ENCODE measurements at places on chromosomes 5 and 9.

- no peak for DNase-seq
These were observed 125.6 kb downstream of the PAPPA start for GRCh38 chr9:116279230-116279629.

GRCh38 chr5:137738947-137739346 lies 3.1 kb upstream of the KLHL3 start:
- no peak for DNase-seq

- DNase-seq = no peak
These were observed 45.2 kb downstream of the AHRR start for GRCh38 chr5:366541-367357.

GRCh38 chr9:136060671-136061371 lies 34.3 kb downstream of the NACC2 start:
- DNase-seq = no peak

DNA sequence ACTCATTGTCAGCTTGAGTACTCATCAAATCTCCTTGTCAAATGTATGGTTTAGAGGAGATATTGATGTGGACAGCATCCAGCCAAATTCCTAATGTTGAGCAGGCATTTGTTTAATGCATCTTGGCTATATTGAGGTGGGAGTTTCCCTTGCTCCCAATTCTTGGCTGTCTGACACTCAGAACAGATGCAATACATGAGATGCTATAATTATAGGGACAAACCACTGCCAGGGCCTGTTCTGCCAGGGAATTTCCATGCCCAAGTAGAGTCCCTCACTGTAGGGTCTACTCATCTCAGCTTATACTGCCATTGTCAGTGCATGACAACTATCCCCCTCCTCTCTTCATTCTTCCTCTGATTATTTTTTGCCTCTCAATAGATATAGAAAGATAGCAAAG lies 392.0 kb upstream of the KCNN2 start:
- DNase-seq = no peak

DNA sequence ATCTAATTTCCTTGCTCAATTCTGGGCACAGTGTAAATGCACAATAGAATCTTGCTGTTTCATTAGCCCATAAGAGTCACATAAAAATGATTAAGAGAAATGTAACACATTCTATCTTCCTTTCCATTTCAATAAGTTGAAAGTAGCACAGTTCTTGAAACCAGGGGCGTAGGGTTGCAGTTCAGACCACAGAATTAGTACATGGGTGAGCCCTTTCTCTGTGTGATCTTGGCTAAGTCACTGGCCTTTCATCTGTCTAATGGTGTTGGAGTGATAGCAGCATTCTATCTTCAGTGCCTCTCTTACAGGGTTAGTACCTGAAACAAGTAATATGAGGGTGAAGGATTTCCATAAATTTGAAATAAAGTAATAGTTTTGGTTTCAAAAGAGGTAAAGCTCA lies 445.3 kb upstream of the ZNF462 start:
- DNase-seq = no peak

DNA sequence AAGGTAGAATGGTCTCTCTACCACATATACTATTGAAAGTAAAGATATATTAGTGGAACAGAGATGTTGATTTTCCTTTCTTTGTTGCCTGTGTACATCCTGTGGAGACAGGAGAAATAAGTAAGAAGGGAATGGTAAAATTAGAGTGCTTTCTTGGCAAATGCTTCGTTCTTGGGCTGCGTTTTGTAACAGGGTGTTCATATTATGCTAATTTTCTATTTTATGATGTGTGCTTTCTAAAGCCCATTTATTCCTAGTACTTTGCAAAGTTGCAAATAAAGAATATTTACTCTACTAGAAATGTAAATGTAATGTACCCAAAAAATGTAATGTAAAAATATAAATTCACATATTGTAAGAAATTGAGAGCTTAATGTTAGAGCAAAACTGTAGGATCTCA lies 40.5 kb upstream of the RIOK2 start:
- DNase-seq = no peak

- no peak for DNase-seq
These were observed 33.4 kb upstream of the BARHL1 start for GRCh38 chr9:132548751-132549640.

GRCh38 chr5:14528926-14529325 lies 52.7 kb upstream of the OTULINL start:
- no peak for DNase-seq

GRCh38 chr5:152689250-152689711 lies 284.2 kb upstream of the NMUR2 start:
- no peak for DNase-seq

Data from activated CD4-positive, alpha-beta T cell treated with anti-CD3 and anti-CD28 coated beads for 48 hours (primary cell).